MV-4-11 (cell line): ENCODE measurements at places on chromosomes 16 and 17.

DNA sequence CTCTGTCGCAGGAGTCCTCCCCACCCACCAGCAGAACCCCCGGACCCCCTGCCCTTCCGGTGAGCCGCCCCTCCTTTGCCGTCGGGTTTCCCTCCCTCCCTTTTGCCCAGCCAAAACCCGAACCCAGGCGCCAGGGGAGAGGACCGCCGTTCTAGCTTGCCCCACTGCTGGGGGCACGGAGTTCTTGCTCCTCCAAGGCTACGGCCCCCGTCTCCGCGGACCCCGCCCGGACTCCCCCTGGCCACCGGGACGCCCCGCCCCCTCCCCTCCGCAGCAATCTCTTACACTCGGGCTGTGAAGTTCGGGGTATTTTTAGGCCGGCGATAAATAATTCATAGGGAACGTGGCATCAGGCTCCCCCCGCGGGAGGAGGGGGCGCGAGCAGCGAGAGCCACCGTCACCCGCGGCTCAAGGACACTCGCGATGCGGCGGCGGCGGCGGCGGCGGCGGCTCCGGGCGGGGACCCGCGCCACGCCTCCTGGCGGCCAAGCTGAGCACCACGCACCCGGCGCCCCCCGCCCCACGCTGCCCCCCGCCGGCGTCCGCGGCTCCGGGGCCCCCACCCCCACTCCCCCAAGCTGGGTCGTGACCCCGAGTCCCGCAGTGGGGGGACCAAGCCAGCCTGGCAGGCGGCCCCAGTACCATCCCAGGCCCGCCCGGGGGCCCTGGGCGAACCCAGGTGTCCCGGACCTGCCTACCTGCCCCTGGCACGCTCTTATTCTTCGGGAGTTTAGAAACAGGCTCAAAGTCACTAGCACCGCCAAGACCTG lies at the start of gene GRIN2C:
GRIN2C (minus strand) TSS at position 427 of the 770 bp plus-strand sequence. CDS start 4,793 bp downstream, outside the sequence.
- no peak for DNase-seq

- DNase-seq = no peak
Measured at GRCh38 chr17:71709271-71709890, 411.4 kb upstream of the SOX9 start.

DNA sequence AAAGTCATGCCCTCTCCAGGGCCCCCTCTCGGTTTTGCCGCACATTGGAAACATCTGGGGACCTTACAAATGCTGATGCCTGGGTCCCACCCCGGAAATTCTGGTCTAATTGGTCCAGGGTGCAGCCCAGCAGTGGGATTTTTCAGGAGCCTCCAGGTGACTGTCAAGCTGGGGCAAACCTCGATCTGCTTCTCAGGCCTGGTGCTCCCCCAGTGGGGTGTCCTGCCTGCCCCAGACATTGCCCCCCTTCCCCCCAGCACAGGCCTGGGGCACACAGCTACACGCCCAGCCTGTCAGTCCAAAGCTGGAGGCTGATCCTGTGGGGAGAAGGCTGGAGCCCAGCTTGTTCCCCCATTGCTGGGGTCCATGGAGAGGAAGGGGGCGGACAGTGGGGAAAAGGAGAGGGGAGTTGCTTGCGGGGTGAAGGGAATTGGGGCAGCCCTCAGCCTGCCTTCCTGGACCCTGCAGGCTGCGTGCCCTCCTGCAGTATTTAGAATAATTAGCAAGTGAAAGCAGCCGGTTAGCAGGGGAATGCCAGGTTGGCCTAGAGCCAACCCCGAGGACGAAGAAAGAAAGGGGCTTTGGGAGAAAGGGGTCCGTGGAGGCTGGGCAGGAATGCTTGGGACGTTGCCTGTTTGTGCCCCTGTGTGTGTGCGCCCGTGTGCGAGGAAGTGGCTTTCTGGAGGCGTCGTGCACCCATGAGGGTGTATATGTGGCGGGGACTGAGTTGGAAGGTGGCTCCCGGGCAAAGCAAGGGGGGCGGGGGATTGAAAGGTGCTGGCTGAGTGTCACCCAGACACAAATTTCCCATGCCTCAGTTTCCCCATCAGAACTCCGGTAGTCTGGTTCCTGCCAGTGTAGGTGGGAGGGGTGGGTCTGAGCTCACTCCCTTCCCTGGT lies 5.9 kb downstream of the FOXJ1 start:
- DNase-seq = no peak

GRCh38 chr16:86462334-86463084 lies 47.8 kb upstream of the FOXF1 start:
- no peak for DNase-seq

- DNase-seq = peak; percentile 34
Measured at GRCh38 chr17:38628441-38628840, 22.7 kb upstream of the SRCIN1 start.

- DNase-seq = peak; percentile 53
Measured at GRCh38 chr17:11935734-11936406, 61.4 kb downstream of the ZNF18 start.

- peak; percentile 47 for DNase-seq
Measured at GRCh38 chr17:2025220-2025621, at the start of gene RTN4RL1. TSS of gene RTN4RL1 (minus strand) at chr17:2025334. CDS start at chr17:2024865, 469 bp downstream.

- peak; percentile 45 for DNase-seq
Measured at GRCh38 chr17:2179615-2180295, 123.8 kb downstream of the SMG6 start.

DNA sequence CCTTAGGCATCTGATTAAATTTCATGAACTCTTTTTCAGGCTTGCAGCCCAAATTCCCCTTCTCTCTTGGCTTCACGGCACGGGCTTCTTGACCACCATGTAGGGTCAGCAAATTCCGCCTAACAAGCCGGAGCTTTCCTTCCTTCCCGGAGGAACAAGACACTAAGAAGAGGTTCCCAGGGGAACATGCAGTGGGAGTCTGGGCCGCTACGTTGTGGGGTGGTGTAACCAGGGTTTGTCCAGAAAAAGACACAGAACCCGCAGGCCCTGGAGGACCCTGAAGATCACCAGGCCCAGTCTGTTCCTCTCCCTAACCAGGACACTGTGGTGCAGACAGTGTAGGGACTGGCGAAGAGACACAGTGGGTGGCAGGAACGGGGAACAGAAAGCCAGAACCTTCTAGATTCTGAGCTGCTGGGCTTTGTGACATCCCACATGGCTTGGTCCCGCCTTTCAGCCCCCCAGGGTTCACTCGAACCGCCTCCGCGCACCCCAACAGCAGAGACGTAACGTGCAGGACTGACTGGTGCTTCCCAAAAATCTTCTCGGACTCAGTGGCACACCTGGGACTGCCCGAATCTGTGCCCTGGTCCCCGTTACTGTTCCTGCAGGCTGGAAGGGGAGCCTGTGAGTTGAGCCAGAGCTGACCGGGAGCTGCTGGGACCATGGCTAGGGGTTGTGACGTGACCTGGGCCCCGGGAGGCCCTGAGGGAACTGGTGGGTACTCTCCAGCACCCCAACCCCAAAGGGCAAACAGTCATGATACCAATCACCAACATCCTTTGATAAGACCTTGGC lies 55.2 kb downstream of the TBC1D16 start:
- no peak for DNase-seq

GRCh38 chr16:55386534-55387296 lies 62.7 kb downstream of the IRX6 start:
- DNase-seq = no peak

DNA sequence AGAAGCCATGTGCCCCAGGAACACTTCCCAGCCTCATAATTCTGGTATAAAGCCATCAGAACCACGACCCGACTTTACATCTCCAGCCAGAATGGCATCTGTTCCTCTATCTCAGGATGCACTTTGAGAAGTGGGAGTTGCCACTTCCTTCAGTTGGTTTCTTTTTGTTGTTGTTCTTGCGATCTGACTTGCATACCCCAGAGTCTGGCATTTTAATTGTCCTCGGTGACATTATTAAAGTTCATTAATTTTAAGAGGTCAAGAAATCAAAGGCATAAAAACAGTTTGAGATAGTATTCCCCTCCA lies 13.5 kb downstream of the MARCHF10 start:
- DNase-seq = no peak

DNA sequence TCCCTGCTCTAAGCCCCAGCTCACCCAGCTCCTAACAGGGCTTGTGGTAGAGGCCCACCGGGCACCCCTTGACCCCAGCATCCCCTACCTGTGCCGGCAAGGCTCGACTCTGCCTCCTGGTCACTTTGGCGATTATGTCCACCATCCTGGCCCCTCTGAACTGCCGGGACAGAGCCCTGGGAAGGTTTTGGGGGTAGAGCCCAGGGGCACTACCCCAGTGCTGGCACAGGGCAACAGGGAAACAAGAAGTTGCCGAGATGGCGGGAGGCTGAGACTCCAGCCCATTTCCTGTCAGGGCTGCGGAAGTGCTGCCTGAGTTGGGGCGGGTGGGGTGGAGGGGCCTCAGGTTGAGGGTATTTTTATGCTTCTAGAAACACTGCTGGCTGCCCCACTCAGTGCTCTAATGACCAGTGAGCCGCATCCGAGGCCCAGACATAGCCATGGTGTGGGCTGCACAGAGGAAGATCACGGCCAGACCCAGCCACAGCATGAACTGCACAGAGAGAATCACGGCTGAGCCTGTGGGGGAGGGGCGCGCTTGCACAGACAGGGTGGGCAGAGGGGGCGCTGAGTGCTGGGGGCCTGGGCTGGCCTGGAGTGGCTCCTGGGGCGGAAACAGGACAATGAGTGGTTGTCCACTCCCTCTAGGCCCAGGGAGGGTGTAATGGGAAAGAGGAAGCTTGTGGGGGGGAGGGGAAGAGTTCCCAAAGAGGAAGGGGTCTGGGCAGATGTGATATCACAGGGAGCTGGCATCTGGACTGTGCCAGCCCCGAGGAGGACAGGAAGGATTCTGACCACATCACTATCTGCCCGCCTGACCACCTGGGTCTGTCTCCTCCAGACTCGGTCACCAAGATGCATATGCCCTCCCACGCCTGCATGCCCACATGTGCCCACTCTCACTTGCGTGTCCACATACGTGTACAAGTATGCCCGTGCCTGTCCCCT lies 22.3 kb downstream of the ARHGAP27 start:
- DNase-seq = peak; percentile 60

- no peak for DNase-seq
Measured at GRCh38 chr17:69725146-69725545, 310.6 kb downstream of the MAP2K6 start.

GRCh38 chr17:19361326-19361725 lies 1.2 kb downstream of the B9D1 start:
- no peak for DNase-seq

GRCh38 chr17:56913353-56913866 lies 439 bp downstream of the TRIM25 start:
- peak; percentile 45 for DNase-seq

DNA sequence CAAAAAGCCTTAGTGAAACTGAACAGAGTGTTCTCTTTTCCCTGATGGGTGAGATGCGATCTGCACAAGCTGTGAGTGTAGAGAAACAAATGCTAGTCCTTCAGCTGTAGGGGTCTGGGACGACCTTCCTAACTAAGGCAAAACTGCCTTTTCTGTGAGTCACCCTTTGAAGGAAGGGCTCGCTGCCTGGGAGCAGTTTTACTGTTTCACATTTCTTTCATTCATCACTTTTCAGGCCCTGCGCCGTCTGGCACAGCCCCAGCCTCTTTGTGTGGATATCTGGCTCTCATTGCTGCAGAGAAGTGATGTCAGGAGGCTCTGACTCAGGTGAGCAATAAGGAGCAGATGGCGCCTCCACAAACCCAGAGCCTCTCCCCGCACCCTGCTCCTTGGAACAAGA lies 57.4 kb downstream of the HS3ST3A1 start:
- no peak for DNase-seq

DNA sequence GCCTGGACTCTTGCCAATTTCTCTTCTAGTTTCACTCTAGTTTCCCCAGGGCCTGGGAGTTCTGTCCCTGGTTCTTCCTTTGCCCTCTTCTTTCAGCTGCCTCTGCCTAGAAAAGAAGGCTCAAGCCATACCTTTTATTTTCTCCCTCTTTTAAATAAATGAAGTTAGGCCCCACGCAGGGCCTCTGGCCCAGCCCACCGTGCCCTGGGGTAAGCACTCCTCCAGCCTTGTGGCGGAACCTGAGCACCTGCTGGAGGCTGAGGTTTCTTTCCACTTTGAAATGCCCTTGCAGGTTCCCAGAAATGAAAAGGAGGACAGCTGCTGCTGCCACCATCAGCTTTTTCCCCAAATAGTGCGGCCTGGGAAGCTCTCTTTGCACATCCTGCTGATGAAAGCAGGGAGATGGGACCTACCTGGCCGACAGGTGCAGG lies 139.4 kb downstream of the CCDC182 start:
- no peak for DNase-seq

- no peak for DNase-seq
Measured at GRCh38 chr17:50790618-50791017, 23.3 kb upstream of the ANKRD40CL start.

DNA sequence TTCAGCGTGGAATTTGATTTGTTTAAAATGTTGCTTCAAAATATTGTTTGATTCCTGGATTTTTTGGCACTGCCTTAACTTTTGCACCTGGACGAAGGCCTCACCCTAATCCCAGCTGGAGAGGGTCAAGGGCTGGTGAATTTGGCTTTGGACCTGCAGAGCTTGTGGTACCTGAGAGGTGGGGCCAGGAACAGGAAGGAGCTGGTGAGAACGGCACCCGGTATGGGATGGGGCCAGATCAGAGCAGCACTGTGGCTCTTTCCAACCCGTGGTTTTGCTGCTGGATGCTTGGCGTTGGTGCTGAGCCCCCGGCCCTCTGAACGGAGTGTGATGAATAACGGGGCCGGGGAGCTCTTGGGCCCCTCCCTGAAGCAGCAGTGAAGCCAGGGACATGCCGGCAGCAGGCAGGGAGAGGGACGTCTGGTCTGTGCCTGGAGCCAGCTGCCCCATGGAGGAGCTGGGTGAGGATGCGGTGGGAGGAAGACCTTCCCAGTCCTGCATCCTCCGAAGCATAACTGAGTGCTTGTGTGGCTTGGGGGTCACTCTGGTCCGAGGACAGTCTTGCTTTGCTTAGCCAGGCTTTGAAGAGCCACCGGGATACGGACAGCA lies 275.4 kb downstream of the SEC14L1 start:
- DNase-seq = no peak

DNA sequence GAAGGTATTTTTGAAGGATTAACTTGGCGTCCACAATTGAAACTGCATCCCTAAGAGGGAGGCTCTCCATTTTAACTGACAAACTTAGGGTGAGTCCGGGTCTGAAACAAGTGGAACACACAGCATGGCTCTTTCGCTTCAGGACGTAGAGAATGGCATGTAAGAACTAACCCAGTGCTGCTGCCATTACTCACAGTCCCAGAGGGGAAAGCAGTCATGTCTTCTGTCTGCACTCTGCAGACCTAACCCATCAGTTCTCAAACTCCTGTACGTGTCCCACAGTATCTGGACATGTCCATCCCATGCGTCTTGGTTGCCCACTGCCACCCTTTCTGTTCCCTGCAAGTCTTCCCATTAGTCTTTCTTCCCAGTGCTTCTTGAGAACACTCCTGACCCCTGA lies 563 bp downstream of the ST6GALNAC1 start:
- DNase-seq = no peak

- no peak for DNase-seq
Measured at GRCh38 chr17:64154313-64154695, 24.4 kb upstream of the ERN1 start.

DNA sequence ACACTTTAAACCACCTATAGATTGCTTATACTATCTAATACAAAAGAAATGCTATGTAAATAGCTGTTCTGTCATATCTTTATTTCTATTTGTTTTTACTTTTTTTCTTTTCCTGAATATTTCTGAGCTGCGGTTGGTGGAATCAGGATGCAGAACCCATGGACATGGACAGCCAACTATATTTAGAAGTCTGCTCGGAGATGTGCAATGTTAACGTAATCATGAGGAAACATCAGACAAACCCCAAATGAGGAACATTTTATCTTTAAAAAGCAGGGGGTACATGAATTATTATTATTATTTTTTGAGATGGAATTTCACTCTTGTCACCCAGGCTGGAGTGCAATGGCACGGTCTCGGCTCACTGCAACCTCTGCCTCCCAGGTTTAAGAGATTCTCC lies 31.4 kb upstream of the GHDC start:
- no peak for DNase-seq
